ENCODE measurements at places on chromosomes 16 and 17.

DNA sequence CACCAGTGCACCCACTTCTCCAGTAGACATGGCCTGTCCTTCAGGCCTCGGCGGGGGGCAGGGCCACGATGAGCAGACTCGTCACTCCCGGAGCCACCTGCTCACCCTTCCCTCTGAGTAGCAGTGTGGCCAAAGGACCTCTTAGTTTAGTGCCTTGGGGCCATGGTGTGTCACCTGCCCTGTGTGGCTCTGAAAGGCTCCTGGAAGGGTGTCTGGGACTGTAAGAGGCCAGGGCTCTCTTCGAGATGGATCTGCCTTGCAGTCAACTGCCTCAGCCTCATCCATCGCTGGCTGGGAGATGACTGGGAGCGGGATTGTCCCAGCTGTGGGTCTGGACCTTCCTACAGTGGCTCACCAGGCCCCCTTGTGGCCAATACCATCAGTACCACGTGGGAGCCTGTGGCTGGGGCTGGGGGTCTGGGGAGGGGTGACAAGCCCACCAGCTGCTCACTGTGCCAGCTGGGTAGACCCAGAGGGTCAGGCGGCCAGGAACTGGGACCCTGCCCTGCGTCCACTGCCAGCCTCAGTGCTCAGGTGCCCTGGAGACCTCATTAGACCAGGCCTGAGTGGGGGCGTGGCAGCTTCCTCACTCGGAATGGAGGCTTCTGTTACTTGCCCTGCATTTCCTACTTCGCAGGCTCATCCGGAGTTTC, 133.4 kb downstream of the OR1D5 start:
- no peak for DNase-seq

DNA sequence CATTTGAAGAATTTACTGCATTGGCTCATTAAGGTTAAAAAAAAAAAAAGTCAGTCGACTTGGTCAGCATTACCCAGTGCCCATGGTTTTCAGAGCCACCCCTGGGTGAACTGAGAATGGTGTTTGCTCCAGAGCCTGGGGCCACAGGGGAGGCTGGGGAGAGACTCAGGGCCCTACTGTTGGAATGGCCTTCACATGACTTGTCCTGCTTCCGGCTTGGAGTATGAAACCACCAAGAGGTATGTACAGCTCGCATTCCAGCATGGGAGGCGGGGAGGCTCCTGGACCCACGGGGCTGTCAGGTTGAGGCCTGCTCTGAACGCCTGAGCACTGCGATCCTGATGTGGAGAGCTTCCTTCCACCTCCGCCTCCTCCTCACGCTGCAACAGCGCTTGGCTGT, 36.8 kb downstream of the MSI2 start:
- no peak for DNase-seq

- no peak for DNase-seq
Observed at GRCh38 chr17:2397247-2398171, 3.4 kb downstream of the MNT start.

DNA sequence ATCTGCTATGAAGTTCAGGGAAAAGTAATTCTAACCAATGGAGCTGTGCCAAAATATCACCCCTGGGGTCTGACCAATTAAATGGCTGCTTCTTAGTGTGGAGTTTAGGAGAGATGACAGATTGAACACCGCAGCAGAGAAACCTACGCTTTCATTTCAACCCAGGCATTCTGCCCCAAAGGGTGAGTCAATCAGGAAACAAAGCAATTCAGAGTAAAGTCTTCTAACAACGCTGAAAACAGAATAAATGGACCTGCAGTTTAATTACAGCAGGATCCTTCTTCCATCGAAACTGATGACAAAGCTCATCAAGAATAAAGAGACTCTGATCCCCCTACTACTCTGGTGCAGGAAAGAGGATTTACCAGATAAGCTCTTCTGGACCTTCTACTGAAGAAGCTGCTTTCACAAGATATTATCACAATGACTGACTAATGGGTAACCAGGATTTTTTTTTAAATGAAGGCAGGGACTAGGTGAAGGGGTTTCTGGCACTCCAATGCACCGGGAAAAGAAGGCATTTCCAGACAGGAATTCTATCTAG, 16.7 kb downstream of the RFFL start:
- DNase-seq = no peak

- DNase-seq = peak; percentile 75
Observed at GRCh38 chr16:72066747-72067146, 3.7 kb downstream of the HPR start.

GRCh38 chr17:45747911-45748310, 36.2 kb upstream of the CRHR1 start:
- no peak for DNase-seq

- DNase-seq = no peak
Observed at GRCh38 chr16:72689851-72690250, 358.1 kb downstream of the ZFHX3 start.

DNA sequence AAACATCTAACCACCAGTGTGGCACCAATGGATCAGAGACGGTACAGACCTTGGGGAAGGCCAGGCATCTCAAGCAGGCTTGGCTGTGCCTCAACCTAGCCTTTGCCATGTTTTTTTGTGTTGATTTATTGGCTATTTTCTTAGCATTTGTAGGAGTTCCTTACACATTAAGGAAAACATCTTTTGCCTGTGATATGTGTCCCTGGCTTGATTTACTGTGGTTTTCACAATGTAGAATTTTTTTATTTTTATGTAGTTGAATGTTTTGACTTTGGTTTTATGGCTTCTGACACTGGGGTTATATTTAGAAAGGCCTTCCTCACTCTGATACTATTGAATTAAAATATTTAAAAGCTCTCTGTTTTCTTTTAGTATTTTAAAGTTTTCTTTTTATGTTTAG, 132.6 kb downstream of the ZNF423 start:
- no peak for DNase-seq

GRCh38 chr17:80312621-80313135, 52.0 kb downstream of the RNF213 start:
- DNase-seq = no peak

DNA sequence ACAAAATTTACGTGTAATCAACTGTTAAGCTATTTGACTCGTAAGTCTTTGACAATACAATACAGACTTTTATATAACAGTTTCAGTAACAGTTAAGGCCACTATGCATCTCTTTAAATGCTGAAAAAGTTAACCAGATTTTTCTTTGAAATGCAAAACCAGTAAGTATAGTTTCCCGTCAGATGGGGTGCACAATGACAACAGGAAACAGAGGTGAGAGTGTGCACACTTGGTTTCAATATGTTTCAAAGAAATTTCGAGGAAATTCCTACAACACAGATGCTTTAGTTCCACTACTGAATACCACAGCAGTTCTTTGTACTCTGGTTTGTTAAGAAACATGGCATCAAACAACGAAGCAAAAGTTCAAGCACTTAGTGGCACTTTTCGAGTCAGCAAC, 48.4 kb downstream of the RNF157 start:
- DNase-seq = no peak

GRCh38 chr16:85878875-85879274, 20.1 kb upstream of the IRF8 start:
- DNase-seq = no peak

GRCh38 chr16:64864232-64864809, 257.5 kb downstream of the CDH11 start:
- no peak for DNase-seq

- no peak for DNase-seq
Observed at GRCh38 chr17:10771148-10771547, 32.8 kb downstream of the TMEM238L start.

GRCh38 chr17:61017317-61018006, 339.8 kb downstream of the BCAS3 start:
- DNase-seq = no peak

GRCh38 chr16:9170470-9170869, 79.0 kb downstream of the HAPSTR1 start:
- DNase-seq = no peak

GRCh38 chr16:14232106-14232864, 161.2 kb downstream of the MRTFB start:
- DNase-seq = no peak

GRCh38 chr17:1060991-1061390, 64.1 kb downstream of the TIMM22 start:
- DNase-seq = no peak

DNA sequence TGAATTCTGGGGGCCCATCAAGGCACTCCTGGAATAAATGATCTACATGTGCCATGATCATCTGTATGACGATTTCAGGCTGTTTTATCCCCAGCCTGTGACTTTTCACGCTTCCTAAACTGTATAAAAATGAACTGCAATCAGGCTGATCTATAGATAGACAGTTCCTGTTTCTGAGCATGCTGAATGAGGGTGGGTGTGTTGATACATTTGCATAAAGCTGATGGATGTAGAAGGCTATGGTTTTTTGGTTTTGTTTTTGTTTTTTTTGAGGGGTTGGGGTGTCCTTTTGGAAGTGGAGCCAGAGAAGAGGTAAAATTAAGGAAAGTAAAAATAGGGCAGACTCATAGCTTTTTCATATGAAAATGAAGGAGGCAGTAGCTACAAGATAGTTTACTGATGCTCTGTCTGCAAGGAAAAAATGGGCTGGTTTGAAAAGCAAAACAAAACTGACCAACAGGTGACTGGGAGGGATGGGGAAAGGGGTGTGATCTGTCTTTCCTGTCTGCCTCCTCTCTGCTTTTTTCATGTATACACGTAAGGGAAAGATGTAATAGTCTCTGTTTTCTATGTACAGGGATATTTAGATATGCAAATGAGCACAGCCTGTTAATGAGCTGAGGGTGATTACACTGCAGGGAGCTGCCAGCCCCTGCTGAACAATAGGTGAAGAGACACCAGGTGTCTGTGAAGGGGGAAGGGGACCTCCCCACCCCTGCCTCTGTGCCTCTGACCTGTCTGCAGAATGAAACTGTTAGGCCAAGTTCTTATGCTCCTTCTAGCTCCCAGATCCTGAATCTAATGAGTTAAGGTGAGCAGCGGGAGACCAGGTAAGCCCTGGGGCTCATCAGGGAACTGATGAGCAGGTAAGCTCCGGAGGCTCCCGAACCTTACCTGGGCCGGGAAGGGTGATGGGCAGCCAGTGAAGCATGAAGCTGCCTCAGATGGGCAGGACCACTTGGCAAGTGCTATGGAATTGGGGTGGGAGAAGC, 46.6 kb upstream of the LYRM9 start:
- no peak for DNase-seq

DNA sequence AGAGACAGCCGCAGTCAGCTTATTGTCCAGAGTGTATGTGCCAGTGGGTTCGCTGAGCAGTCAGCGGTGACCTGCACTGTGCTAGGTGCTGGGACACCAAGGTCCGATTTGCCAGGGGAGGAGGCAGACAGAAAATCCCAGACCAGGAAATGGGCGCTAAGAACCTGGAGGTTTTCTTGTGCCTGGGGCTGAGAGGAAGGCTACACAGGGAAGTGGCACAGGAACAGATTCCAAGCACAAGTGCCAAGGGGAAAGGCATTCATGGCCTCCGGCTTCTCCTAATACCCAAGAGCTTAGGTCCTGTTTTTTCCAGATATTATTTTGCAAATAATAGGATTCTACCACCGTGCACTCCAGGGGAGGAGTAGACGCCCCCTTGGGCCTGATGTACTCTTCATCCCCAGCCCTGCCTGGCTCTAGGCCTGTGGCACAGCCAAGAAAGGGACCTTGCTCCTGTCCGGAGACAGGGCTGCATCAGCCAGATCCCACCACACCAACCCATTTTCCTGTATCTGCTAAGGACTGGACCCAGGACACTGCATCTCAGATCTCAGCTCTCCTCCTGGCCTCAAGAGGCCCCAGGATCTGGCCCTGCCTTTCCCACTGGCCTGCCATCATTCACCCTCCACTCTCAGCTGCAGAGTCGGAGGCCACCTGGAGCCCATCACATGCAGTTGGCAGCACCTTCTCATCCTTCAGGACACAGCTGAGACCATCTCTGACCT, 187.2 kb downstream of the NTN1 start:
- no peak for DNase-seq

DNA sequence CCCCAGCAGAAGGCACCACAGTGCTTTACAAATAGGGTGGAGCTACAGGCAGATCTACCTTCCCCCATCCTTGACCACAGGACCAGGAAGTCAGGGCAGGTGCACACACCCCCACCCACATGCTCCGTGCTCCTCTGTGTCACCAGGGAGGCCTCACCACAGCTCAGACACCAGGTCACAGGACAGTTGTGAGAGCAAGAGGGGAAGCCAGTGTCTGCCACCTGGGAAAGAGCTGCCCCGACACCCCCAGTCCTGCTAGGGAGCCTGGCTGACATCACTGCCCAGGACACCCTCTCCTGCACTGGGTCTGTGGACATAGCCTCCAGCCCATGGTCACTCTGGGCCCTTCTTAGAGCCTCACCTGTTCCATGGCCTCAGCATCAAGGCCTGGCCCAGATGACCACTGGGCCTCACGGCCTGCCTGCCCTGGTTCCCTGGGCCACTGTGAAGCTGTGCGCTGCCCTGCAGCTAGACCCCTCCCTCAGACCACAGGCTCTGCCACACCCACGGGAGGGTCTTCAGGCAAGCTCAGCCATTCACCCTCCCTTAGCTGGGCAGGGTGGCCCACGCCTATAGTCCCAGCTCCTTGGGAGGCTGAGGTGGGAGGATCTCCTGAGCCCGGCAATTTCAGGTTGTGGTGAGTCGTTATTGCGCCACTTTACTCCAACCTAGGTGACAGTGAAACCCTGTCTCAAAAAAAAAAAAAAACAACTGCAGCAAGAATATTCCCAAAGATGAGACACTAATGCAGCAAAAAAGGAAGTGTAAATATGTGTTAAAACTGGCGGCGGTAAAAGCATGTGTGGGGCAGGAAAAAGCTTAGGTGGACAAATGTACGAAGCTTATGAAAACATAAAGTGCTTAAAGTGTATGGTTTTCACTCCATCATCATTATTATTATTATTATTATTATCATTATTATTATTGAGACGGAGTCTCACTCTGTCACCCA, 14.2 kb downstream of the POLR3K start:
- no peak for DNase-seq

GRCh38 chr17:54948380-54948779, 20.1 kb downstream of the COX11 start:
- peak; percentile 80 for DNase-seq

DNA sequence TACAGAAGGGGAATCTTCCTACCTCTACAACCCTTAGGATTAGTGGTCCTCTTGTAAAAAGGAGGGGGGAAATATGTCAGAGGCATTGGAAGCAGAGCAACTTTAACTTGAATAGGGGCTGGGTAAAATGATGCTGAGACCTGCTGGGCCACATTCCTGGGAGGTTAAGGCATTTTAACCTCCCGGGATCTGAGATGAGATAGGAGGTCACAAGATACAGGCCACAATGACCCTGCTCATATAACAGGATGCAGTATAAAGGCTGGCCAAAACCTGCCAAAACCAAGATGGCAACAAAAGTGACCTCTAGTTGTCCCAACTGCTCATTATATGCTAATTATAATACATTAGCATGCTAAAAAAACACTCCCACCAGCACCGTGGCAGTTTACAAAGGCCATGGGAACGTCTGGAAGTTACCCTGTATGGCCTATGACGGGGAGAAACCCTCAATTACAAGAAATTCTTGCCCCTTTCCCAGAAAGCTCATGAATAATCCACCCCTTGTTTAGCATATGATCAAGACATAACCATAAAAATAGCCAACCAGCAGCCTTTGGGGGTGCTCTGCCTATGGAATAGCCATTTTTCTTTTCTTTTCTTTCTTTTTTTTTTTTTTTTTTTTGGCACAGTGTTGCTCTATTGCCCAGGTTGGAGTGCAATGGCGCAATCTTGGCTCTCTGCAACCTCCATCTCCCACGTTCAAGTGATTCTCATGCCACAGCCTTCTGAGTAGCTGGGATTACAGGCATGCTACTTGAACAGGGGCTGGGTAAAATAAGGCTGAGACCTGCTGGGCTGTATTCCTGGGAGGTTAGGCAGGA, 6.2 kb upstream of the C1QTNF1 start:
- no peak for DNase-seq
